ENCODE measurements at places on chromosomes 7 and 10.

- no peak for DNase-seq
Observed at GRCh38 chr7:120716307-120716706, 141.6 kb downstream of the TSPAN12 start.

- DNase-seq = no peak
Observed at GRCh38 chr10:47225219-47225927, 74.6 kb upstream of the GDF10 start.

- DNase-seq = no peak
Observed at GRCh38 chr7:115135769-115136410, 214.0 kb downstream of the MDFIC start.

GRCh38 chr7:129553899-129554461, 51.6 kb downstream of the SMKR1 start:
- no peak for DNase-seq
